ENCODE measurements at places on chromosomes 7 and 10. TPM values are rescaled to one million over a fixed set of nuclear protein-coding genes. Genes with fewer than 3 reads are reported as not detected.

TDRD1 gene
- 0.09 TPM for total RNA-seq

AGR3 gene
- 105 TPM for total RNA-seq

DNAH11 gene
- total RNA-seq = 8.9 TPM

DNA sequence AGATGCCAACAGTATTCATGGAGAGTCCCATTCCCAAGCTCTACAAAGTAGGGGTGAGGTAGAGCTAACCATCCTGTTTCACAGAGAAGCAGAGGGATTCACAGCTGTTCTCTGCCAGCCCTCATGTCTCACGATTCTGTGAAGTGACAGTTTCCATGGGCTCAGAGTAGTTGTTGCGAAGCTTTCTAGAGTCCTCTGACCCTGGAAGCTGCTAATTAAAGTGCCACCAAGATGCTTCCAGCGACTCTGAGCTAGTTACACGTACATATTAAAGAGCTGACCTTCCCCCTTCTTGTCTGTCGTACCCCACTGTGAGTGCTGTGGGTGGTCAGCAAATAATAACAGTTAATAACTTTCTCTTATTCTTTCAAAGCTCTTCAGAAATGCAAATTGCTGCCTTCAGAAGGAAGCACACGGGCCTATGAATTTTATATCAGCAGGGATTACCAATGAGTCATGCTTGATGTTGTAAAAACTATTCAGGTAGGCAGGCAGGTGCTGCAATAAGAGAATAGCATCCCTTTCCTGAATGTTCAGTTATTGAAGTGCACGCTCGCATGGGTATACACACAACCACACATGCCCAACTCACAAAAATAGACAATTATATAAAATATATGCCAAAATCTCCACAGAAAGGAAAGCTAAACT, 34.1 kb downstream of the DNAJB9 start:
- no peaks in the 10 kb centered on the region for H3K4me1 ChIP-seq
- no peaks in the 10 kb centered on the region for H3K27me3 ChIP-seq
- H3K27ac ChIP-seq = no peak overlapping the region
- no peak for DNase-seq

GRCh38 chr7:51471210-51471980, 154.8 kb upstream of the COBL start:
- H3K27me3 ChIP-seq = peaks cover 14% of the 10 kb centered on the region
- H3K4me1 ChIP-seq = no peaks in the 10 kb centered on the region
- H3K27ac ChIP-seq = no peak overlapping the region
- no peak for DNase-seq
- no peaks in the 10 kb centered on the region for H3K36me3 ChIP-seq

- no peak for DNase-seq
- H3K27ac ChIP-seq = no peak overlapping the region
- no peaks in the 10 kb centered on the region for H3K4me1 ChIP-seq
Observed at GRCh38 chr7:3380034-3380433, 79.0 kb downstream of the SDK1 start.

GRCh38 chr10:117896517-117896916, 150.2 kb downstream of the RAB11FIP2 start:
- no peaks in the 10 kb centered on the region for H3K4me1 ChIP-seq
- H3K27me3 ChIP-seq = no peaks in the 10 kb centered on the region
- no peaks in the 10 kb centered on the region for H3K36me3 ChIP-seq

DNA sequence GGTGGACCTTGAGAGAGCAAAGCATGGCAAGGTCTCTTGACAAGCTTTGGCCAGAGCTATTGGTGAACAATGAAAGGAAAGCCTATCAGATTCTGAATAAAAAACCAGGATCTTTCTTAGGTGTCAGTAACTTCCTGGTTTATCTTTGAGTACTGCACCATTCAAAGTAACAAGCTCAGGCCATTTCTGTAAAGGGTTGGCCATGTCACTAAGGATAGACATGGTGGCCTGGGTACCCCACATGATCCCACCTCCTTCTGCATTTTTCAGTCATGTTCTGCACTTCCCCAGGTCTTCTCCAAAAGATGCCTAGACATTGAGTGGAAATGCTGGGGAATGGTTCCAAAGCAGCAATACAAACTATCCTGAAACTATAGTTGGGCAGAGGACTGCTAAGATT, 242.0 kb downstream of the ARHGAP12 start:
- H3K4me1 ChIP-seq = no peaks in the 10 kb centered on the region
- no peaks in the 10 kb centered on the region for H3K27me3 ChIP-seq
- H3K27ac ChIP-seq = no peak overlapping the region
- no peak for DNase-seq
- H3K36me3 ChIP-seq = no peaks in the 10 kb centered on the region

DNA sequence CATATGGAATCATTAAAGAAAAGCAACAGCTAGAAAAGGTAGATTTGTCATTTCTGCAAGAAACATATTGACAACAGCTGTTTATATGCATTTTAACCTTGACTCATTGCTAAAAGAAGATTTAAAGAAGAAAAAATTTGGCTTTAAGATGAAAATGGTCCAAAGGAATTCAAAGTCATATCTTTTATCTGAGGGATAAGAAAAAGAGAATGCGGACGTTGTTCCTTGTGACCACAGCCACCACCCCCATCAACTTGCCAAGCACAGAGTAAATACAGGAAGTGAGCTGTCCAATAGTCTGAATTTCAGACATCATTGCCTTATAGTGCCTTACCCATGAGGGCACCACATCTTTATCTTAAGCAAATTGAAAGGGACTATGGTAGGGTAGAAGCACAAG, 7.3 kb upstream of the CRPPA start:
- H3K4me3 ChIP-seq = no peak overlapping the region
- no peak for DNase-seq
- H3K27ac ChIP-seq = no peak overlapping the region
- no peaks in the 10 kb centered on the region for H3K4me1 ChIP-seq
- no peaks in the 10 kb centered on the region for H3K27me3 ChIP-seq
